ENCODE measurements at places on chromosomes 6 and 20. TPM values are rescaled to one million over a fixed set of nuclear protein-coding genes. Genes with fewer than 3 reads are reported as not detected.

CALHM6 gene
- 9.6 TPM for total RNA-seq

SCAND1 gene
- 55.4 TPM for total RNA-seq

NAA20 gene
- 75.8 TPM for total RNA-seq

ATP6V1G2 gene
- 2.3 TPM for total RNA-seq

RBPJL gene
- total RNA-seq, result not detected

SLX4IP gene
- 4.9 TPM for total RNA-seq

EYA2 gene
- not detected for total RNA-seq

GABRR2 gene
- total RNA-seq, result 1.0 TPM

GJA10 gene
- not detected for total RNA-seq

TRIM15 gene
- 0.20 TPM for total RNA-seq

DNA sequence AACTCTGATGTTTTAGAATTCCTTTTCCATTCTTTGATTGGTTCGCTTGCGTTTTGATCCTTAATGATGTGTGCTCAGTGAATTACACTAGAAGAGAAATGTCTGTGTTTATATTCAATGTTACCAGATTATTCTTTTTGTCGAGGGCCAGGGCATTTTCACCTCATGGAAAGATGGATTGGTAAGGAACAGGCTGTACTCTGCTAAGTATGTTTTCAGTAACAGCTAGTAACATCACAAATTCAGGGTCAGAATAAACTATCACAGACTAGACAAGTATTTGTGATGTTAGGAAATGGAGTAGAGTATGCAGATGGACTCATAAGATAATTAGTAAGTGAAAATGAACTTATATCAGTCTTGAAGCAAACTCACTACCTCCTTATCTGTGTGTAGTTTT is 235.6 kb downstream of the SOX4 start:
- H3K27ac ChIP-seq, result no peak overlapping the region
- no peak for DNase-seq
- no peaks in the 10 kb centered on the region for H3K36me3 ChIP-seq
- no peak overlapping the region for H3K4me3 ChIP-seq
- H3K27me3 ChIP-seq, result peaks cover 6% of the 10 kb centered on the region

DNA sequence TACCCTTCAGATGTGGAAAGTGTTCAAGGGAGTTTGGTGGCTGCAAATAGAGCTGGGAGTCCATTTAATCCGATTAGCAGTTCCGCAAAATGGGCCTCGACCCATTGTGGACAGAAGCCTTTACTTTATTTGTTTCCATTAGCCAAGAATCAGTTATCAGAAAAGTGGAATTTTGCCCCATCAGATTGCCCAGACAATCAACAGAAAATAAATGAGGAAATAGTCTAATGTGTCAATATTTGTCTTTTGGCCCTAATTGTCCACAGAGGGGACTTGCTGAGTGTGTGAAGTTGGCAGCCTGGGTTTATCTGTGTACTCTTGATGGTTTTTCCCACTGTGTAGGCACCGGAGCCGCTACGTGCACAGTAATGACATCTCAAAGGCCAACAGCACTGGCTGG is 134.3 kb downstream of the LINC00237 start:
- no peak overlapping the region for H3K4me3 ChIP-seq
- H3K27me3 ChIP-seq, result peaks cover 19% of the 10 kb centered on the region
- no peaks in the 10 kb centered on the region for H3K4me1 ChIP-seq
- no peaks in the 10 kb centered on the region for H3K36me3 ChIP-seq
- no peak for DNase-seq

DNA sequence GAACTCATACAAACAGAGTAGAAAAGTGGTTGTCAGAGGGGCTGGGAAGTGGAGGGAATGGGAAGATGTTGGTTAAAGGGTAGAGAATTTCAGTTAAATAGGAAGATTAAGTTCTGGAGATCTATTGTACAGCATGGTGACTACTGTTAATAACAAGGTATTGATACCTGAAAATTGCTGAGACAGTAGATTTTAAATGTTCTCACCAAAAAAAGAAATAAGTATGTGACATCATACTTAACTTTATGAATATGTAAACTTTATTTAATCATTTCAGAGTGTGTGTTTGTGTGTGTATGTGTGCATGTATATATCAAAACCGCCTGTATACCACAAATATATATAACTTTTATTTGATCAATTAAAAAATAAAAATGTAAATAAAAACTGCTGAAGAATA is 896.4 kb downstream of the TFAP2A start:
- no peaks in the 10 kb centered on the region for H3K27me3 ChIP-seq
- H3K27ac ChIP-seq, result no peak overlapping the region
- H3K36me3 ChIP-seq, result peaks cover 4% of the 10 kb centered on the region
- H3K4me1 ChIP-seq, result no peaks in the 10 kb centered on the region
- DNase-seq, result no peak
- no peak overlapping the region for H3K4me3 ChIP-seq

DNA sequence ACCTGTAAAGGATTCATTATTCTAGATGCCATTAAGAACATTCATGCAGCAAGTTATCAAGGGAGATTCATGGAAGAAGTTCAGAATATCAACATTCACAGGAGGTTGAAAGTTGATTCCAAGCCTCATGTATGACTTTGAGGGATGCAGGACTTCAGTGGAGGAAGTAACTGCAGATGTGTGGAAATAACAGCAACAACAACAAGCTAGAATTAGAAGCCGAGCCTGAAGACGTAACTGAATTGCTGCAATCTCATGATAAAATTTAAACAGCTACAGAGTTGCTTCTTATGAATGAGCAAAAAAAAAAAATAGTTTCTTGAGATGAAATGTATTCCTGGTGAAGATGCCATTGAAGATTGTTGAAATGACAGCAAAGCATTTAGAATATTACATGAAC is 73.3 kb upstream of the NXT1 start:
- no peaks in the 10 kb centered on the region for H3K4me1 ChIP-seq
- H3K27me3 ChIP-seq, result peaks cover 13% of the 10 kb centered on the region
- no peak overlapping the region for H3K27ac ChIP-seq
- no peak for DNase-seq
- H3K4me3 ChIP-seq, result no peak overlapping the region

GRCh38 chr6:69719602-69720193 is 77.1 kb downstream of the LMBRD1 start:
- no peak for DNase-seq
- H3K36me3 ChIP-seq, result peaks cover 24% of the 10 kb centered on the region
- H3K27ac ChIP-seq, result no peak overlapping the region
- peaks cover 8% of the 10 kb centered on the region for H3K4me1 ChIP-seq
- no peak overlapping the region for H3K4me3 ChIP-seq

GRCh38 chr6:62891065-62891647 is 320.1 kb upstream of the FKBP1C start:
- no peak for DNase-seq
- no peaks in the 10 kb centered on the region for H3K36me3 ChIP-seq
- no peaks in the 10 kb centered on the region for H3K4me1 ChIP-seq

- H3K36me3 ChIP-seq, result peaks cover 28% of the 10 kb centered on the region
- no peaks in the 10 kb centered on the region for H3K27me3 ChIP-seq
- no peak for DNase-seq
- peak overlapping the region; percentile 71 for H3K27ac ChIP-seq
- H3K4me1 ChIP-seq, result peaks cover 61% of the 10 kb centered on the region
Observed at GRCh38 chr6:16476861-16477260, 238.5 kb downstream of the GMPR start.

GRCh38 chr20:313948-314347 is 11.4 kb upstream of the SOX12 start:
- H3K27me3 ChIP-seq, result no peaks in the 10 kb centered on the region
- no peak overlapping the region for H3K4me3 ChIP-seq
- H3K36me3 ChIP-seq, result no peaks in the 10 kb centered on the region
- H3K4me1 ChIP-seq, result peaks cover 12% of the 10 kb centered on the region
- H3K27ac ChIP-seq, result no peak overlapping the region

DNA sequence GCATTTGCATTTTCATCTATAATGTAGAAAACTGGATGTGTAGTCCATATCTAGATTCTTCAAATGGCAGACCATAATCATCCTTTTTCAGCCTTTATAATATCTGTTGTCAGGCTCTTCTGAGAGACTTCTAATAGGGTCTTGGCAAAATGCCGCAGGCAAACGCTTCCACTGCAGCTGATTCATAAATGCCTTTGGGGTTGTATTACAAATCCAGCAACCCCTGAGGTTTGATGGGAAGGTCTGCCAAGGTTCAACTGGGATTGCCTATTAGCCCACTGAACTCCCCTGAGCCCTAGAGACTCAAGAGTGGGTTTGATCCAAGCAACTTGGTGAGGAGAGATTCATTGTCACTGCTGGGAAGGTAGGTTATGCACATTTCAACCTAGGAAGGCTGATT is 365.2 kb upstream of the POU3F2 start:
- no peak for DNase-seq
- no peak overlapping the region for H3K27ac ChIP-seq
- H3K4me1 ChIP-seq, result no peaks in the 10 kb centered on the region
- H3K27me3 ChIP-seq, result no peaks in the 10 kb centered on the region

DNA sequence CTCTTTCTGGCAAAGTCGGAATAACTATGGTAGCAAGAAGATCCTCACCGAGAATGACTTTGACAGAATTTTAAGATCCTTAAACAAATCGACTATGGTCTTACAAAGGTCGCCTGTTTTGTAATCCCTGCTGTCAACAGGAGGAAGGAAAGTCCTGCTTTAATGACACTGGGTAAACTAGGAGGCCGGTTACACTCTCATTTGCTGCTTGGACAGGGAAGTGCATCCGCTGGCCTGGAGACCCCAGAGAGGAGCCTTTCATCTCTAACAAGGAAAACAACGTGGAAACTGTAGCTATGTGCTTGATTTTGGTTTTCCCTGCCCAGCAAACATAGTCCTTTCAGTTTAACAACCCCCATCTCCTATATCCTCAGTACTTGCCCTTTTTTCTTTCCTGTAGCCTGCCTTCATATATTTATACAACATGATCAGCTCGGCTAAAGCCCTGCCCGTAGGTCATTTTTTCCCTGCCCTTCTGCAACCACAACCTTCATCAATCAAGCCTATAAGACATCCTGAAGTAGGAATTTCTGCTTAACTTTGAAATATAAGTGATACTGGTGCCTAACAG is 97.2 kb upstream of the RIN2 start:
- DNase-seq, result no peak
- no peak overlapping the region for H3K27ac ChIP-seq
- no peak overlapping the region for H3K4me3 ChIP-seq
- peaks cover 20% of the 10 kb centered on the region for H3K27me3 ChIP-seq

- no peaks in the 10 kb centered on the region for H3K36me3 ChIP-seq
- peaks cover 36% of the 10 kb centered on the region for H3K4me1 ChIP-seq
- no peak overlapping the region for H3K4me3 ChIP-seq
- DNase-seq, result no peak
Observed at GRCh38 chr6:32956176-32956575, 3.3 kb upstream of the HLA-DMA start.
